ENCODE measurements at places on chromosomes 7 and 10.

DNA sequence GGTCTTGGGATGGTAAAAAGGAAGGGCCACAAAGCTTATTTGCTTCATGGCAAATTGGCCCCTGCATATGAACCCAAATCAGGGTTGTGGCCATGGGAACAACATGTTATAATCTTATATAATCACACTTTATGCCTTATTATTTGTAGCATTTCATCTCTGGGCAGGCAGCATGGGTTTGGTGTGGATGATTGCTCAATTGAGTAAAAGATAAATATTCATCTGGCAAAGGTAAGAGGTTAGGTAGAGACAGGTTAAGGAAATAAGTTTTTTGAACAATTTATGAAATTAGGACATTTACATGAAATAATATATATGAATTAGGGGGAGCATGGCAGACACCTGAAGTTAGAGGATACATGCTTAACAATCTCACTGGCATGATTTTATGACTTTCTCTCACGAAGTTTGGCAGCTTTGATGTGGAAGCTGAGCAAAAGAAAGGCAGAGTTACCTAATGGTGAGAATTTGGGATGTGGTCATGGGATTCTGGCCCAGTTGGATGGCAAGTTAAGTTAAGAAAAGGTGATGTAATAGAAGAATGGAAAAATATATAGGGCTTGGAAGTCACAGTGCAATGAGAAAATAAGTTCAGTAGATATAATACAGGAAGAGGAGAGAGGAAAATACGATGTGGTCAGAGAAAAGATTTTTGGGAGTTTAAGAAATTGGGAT, 88.1 kb upstream of the FAM3C start:
- DNase-seq, result no peak

- DNase-seq, result peak; percentile 12
Measured at GRCh38 chr7:121530227-121531174, 134.4 kb upstream of the FAM3C start.

DNA sequence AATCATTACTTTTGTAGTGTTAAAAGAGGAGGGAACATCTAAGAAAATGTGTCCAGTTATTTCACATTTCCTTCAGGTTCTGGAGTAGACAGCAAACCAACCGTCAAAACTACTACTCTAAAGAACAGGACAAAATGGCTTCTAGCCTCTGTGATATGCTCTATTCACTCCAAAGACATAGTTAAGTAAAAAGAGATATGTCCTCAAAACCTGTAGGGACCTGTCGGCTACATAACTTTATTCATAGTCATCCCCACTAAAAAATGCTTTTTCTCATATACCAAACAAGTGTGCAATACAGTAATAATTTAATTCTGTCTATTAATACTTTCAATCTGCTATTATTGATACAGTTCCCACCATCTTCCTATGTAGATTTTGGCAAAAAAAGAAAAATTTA, 642.8 kb upstream of the LRRTM3 start:
- DNase-seq, result no peak

GRCh38 chr10:84762754-84763394, 434.5 kb downstream of the CCSER2 start:
- no peak for DNase-seq

DNA sequence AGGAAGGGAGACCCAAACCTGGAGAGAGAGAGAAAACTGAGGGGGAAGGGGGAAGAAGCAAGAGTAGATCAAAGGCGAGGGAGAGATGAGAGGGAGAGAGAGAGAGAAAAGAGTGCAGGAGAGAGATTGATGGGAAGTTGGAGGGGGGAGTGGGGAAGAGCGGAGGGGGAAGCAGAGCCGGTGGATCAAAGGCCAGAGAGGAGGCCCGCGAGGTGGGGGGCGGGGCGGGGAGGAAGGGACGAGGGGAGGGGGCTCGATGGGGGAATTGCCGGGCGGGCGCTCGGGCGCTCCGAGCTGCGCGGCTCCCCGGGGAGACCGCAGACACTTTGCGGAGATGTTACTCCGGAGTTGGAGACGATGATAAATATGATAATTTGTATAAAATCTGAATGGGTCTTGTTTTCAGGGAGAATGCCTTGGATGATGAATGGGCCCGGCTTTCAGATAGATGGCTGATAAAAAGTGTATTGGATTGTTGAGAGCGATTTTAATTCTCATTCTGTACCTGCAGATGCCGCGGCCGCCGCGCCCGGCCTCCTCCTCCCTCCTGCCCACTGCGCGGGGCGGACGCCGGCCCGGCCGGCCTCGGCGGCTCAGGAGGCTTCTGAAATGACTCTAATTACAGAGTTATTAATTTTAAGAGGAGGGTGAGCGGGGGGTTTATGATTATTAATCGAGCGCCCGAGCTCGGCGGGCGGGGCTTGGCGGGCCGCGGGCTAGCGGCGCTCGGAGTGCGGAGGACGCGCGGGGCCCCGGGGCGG, 21.4 kb upstream of the PAX2 start:
- no peak for DNase-seq

GRCh38 chr10:102735065-102735562, 8.6 kb upstream of the WBP1L start:
- no peak for DNase-seq

DNA sequence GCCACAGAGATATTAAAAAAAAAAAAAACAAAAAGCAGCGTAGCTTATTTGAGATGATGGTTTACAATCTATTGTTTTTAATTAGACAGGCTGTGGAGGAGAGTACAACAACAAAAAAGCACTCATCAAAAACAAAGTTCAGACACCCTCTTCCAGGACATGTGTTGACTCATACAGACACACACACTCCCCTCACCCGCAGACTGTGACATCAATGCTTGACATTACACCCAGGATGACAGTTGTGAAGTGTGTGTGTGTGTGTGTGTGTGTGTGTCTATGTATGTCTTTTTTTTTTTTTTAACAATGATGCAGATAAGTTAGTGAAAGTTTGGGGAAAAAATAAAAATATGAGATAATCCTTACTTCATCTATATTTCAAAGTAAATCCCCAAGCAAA, 303.6 kb downstream of the GPAM start:
- DNase-seq, result no peak

- DNase-seq, result no peak
Measured at GRCh38 chr10:71965623-71966022, 1.4 kb downstream of the CHST3 start.

DNA sequence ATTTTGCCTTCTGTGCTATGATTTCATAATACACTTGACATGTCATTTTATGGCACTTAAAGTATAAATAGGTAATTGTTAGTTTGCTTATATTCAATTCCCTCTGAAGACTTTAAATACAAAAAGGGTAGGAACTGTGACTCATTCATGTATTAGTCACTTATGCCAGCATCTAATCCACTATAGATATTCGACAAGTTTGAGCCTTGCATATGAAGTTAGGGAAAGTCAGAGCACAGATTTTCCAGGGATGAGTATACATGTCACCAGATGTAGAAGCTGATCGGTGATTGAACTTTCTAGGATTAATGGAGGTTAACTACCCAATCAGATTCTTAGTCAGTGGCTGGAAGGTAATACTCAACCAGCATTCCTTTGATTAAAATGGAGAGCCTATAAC, 1321.5 kb downstream of the XPNPEP1 start:
- no peak for DNase-seq

GRCh38 chr10:76119036-76119435, 687.6 kb downstream of the LRMDA start:
- no peak for DNase-seq

DNA sequence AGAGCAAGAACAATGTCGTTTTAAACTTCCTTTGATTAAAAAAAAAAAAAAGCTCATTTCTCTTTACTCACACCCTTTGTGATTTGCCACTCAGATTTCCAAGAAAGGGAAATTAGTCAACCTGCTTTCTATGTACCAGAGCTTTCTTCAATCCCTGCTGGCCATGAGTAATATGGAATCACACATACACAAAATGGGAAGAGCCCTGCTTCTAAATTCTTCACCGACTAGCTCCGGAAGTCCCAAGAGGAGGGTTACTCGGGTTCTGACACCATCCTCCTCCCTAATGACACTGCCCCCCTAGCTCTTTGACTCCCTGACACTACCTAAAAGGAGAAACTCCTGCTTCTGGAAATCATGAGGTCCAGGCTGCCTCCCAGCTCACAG, 81.8 kb upstream of the SFMBT2 start:
- no peak for DNase-seq

DNA sequence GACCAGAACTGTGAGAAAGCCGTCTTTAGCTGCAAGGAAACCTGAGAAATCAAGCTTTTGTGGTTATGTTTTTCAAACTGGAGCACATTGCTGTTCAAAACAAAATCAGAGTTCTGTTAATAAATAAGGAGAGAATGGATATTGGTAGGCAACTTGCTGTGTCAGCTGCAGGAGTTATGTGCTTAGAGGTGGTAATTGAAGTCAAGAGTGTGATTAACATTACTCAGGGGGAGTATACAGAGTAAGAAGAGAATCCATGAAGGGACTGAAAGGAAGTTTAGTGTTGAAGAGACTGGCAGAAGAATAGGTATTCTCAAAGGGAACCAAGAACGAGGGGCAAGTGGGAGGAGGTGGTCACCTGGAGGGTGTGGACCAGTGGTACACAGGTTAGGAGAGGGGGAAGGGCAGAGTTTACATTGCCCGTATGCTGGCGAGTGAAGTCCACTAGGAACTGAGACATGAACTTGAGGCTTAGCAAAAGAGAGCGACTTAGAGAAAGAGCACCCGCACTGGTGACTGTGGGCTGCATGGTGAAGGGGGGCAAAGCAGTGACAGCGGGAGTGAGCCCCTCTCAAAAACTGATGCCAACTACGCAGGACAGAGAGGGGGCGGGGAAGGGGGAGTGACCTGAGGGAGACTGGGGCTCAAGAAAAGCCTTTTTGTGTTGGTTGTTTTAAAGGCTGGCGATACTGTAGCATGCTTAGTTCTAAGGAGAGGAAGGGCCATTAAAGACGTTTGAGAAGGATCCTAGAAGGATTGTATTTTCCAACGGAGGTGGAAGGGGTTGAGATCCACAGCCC, 80.0 kb downstream of the SDK1 start:
- DNase-seq, result no peak

All from GM12892 (cell line).